NCI-H187 treated with DMSO at 0.1 percent for 48 hours (cell line): ENCODE measurements at places on chromosomes 16 and 17.

DNA sequence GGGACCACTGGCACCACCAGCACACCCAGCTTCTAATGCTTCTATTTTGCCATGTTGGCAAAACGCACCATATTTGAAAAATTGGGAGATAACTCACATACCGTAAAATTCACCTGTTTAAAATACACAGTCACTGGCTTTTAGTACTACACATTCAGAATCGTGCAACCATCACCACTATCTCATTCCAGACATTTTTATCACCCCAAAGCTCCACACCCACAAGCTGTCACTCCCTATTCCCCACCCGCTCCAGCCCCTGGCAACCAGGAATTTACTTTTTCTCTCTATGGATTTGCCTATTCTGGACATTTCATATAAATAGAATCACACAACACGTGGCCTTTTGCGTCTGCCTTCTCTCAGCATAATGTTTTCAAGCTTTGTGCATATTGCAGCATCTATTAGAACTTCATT is 25.0 kb downstream of the PPL start:
- DNase-seq: no peak

DNA sequence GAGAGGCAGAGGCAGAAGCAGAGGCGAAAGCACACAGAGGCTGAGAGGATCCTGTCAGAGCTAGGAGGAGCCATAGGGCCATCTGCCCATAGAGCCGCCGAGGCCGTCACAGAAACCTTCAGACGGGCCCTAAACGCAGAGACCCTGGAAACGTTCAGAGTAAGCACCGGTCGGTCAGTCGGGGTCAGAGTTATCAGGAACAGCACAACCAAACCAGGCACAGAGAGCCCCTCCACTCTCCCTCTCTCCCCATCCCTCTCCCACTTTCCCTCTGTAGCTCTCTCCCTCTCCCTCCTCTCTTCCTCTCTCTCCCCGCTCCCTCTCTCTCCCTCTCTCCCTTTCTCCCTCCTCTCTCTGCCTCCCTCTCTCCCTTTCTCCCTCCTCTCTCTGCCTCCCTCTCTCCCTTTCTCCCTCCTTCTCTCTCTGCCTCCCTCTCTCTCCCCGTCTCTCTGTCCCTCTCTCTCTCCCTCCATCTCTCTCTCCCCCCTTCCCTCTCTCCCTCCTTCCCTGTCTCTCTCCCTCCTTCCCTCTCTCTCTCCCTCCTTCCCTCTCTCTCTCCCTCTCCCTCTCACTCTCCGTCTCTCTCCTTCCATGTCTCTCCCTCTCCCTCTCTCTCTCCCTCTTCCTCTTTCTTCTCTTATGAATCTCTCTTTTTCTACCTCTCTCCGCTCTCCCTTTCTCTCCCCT is 138.9 kb downstream of the C16orf95 start:
- no peak for DNase-seq

- DNase-seq: no peak
Measured at GRCh38 chr16:67931712-67932461, at the start of gene CTRL. TSS of gene CTRL (minus strand) at chr16:67931862. CDS start at chr16:67931852, 10 bp downstream.

GRCh38 chr17:27457731-27458523 is 1.7 kb downstream of the KSR1 start:
- DNase-seq: no peak

DNA sequence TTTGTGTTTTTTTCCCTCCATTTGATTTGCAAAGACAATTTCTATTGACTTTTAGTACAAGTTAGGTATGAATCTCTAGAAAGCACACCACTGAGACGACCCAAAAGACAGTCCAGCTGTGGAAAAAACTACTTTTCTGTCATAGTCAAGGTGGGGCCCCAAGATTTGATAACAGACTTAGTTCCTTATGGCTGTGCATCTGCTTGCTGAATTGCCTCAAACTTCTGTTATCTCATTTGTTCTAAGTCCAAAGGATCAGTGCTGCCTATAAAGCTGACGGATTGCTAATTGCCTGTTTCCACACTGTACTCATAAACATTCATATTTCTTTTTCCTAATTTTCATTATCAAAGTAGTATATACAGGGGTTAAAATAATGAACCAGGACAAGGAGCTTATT is 180.8 kb downstream of the SPECC1 start:
- no peak for DNase-seq

DNA sequence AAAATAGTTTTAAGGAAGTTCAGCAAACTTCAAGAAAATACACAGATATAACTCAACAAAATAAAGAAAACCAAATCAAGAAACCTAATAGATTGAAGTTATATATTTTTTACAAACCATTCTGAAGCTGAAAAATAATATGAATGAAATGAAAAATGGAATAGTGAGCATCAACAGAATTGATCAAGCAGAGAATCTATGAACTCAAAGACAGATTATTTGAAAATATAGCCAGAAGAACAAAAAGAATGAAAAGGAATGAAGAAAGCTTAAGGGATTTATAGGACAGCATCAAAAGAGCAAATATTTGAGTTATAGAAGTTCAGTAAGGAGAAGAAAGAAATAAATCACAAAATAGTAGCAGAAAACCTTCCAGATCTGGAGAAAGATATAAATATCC is 37.8 kb downstream of the CDR2 start:
- no peak for DNase-seq

DNA sequence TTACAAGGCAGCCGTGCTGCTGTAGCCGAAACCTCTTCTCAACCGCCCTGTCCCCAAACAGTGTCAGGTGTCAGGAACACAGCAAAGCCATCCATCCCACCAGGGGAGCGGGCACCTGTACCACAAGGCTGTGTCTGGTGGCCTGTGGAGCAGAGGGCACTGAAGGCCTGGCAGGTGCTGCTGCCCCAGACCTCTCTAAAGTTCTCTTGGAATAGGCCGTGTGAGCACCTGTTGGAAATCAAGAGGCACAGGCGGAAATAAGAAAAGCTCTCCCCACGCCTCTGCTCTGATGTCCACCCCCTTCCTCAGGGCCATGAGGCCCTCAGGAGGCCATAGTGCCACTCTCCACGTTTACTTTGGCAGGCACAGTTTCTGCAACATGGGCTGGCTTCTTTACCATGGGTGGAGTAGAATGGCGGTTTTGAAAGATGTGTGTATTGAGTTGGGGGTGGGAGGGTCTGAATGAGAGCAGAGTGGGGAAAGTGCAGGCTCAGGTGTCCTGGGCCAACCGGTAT is 99.9 kb upstream of the ZNF750 start:
- DNase-seq: no peak

- DNase-seq: no peak
Measured at GRCh38 chr16:30600215-30600614, 10.0 kb downstream of the ZNF689 start.

GRCh38 chr16:70701998-70702397 is 16.1 kb upstream of the MTSS2 start:
- no peak for DNase-seq

GRCh38 chr17:10144456-10144855 is 54.0 kb downstream of the GAS7 start:
- no peak for DNase-seq

GRCh38 chr16:64364894-64365293 is 757.0 kb downstream of the CDH11 start:
- no peak for DNase-seq
